ENCODE measurements at places on chromosomes 7 and 10.

DNA sequence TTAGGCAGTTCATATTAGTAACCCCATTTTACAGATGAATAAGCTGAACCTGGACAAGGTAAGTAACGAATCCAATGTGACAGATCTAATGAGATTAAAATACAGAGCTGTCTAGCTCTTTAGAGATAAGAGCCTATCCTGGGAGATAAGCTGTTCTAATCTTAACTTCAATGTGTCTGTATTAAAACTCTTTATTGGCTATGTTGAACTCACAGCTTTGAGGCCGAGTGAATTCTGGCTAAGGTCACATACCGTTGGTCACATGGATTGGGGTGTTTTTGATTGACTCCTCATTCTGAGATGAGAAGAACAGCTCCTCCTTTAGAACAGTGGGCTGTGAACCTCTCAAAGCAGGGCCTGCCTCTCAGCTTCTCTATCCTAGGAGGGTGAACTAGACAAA lies 113.4 kb upstream of the EEPD1 start:
- no peak for DNase-seq

GRCh38 chr10:61472090-61472674 lies 19.0 kb upstream of the TMEM26 start:
- no peak for DNase-seq

DNA sequence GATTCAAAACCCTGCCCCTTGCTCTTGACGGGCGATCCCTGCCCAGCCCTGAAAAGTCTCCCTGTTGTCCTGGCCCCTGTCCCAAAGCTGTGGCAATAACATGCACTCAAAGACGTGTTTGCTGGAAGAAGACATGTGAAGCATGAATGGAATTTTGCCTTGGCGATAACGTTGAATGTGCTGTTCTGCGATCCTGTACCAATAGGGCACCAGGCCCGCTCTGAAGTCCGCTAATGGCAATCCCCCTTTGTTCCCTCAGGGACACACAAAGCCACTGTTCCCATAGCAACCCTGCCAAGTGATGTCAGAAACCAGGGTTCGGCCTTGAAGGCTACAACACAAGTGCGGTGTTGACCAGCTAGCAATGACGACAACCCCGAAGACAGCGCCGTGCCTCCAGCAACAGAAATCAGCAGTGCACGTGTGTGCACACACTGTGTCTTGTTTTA lies 284.6 kb downstream of the KLF6 start:
- DNase-seq = peak; percentile 81

DNA sequence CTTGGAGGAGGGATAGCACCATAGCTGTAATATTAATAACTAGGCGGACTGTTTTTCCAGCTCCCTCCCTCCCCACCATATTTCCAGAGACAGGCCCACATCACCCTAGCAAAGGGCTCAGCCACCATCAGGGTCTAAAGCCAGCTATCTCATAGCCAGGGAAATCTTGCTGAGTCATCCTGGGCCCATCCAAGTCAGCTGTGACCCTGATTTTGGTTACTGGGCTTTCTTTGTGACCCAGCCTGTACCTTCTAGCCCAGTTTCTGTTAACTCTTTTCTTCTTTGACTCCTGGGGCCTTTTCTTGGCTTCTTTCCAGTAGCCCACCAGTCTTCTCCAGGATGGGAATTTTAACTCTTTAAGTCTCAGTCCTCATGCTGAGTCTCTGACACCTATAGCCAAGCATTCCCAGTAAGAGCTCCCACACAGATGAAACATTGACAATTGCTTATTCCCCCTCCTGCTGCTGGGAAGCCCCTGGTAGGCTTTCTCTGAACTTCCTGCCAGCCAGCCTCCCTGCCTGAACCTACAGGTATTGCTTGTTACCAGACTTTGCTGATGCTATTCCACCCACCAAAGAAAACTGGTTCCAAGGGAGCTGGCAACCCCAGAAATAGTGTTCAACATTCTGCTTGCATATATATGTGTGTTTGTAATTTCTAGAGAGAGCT lies 34.8 kb upstream of the ADO start:
- no peak for DNase-seq

GRCh38 chr7:146412781-146413180 lies 296.2 kb downstream of the CNTNAP2 start:
- DNase-seq = no peak

GRCh38 chr7:29806208-29806994 lies at the start of gene WIPF3:
TSS of gene WIPF3 (plus strand) at chr7:29806508. CDS start at chr7:29834725, 28,217 bp downstream.
- DNase-seq = peak; percentile 41

- peak; percentile 25 for DNase-seq
Observed at GRCh38 chr7:12475362-12476063, 71.8 kb upstream of the VWDE start.

DNA sequence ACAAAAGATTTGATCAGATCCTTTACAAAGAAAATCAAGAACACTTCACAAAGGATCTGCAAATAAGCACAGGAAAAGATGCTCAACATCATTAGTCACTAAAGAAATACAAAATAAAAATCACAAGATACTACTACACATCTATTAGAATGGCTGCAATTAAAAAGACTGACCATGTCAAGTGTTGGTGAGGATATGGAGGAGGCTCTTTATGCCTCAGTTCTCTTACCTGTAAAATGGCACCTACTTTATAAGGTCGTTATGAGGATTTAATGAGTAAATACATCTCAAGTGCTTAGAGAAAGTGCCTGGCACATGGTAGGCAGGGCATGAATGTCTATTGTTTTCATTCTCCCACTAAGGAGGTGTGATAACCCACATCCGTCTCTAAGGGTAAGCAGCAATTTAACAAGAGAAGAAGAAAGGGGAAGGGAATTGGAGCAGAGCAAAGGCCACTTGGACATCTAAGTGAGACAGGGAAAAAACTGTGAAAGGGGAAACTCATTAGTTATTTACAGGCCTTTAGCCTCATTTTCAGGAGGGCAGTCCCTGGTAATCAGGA lies 157.5 kb upstream of the NFE2L3 start:
- no peak for DNase-seq

GRCh38 chr7:43905209-43905946 lies 1.0 kb downstream of the URGCP start:
- no peak for DNase-seq

DNA sequence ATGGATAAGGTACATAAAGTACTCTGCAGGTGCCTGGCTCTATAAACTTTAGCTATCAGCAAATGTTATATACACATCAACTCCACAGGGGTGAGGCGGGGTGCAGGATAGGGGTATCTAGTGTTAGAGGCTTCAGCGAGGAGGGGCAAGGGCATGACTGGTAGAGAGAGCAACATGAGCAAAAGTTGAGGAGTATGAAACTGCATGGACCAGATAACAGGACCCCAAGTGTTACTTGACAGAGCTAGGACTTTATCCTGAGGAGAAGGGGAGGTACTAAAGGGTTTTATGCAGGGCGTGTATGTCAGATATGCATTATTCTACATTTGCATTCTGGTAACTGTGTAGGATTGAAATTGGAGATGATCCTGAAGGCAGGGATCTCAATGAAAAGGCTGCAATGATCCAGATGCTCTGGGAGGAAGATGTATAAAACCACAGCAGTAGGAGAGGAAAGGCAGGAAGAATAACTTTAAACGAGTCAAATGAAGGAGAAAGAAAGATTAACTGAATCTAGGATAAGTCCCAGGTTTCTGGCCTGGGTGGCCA lies 109.8 kb upstream of the FAM133B start:
- no peak for DNase-seq

GRCh38 chr10:97785731-97786130 lies 13.9 kb upstream of the SFRP5 start:
- no peak for DNase-seq

- DNase-seq = no peak
Observed at GRCh38 chr7:157679607-157680006, 342.8 kb downstream of the DNAJB6 start.

GRCh38 chr7:21326921-21327320 lies 101.0 kb upstream of the SP4 start:
- DNase-seq = no peak

DNA sequence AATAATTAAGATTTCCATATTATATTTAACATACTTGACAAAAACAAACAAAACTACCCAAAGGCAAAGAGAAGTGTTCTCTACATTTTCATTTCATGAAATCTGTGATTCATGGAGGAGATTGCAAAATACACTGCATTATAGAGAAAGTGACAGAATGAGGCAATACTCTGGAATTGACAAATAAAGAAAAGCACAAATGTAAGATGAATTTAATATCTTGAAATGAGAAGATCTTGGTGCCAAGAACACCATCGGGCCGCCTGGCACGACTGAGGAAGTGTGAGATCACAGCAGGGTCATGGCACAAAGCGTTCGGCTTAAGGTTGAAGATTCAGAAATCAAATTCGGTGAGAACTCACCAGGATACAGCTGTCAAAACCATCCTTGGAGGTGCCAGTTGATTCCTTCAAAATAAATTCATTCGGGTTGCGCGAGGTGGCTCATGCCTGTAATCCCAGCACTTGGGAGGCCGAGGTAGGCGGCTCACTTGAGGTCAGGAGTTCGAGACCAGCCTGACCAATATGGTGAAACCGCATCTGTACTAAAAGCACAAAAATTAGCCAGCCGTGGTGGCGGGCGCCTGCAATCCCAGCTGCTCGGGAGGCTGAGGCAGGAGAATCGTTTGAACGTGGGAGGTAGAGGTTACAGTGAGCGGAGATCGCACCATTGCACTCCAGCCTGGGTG lies 174.0 kb upstream of the PFKP start:
- no peak for DNase-seq

DNA sequence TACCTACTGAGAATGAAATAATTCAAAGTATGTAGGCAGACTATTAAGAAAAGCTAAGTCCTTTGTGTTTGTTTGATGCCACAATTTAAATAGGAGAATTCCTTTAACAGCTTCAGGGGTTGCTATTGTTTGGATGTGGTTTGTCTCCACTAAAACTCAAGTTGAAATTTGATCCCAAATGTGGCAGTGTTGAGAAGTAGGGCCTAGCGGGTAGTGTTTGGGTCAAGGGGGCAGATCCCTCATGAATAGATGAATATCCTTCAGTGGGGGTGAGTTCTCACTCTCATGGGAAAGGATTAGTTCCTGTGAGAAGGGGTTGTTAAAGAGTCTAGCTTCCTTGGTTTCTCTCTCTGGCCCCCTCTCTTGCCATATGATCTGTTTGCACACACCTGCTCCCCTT lies 97.0 kb downstream of the HGF start:
- no peak for DNase-seq

DNA sequence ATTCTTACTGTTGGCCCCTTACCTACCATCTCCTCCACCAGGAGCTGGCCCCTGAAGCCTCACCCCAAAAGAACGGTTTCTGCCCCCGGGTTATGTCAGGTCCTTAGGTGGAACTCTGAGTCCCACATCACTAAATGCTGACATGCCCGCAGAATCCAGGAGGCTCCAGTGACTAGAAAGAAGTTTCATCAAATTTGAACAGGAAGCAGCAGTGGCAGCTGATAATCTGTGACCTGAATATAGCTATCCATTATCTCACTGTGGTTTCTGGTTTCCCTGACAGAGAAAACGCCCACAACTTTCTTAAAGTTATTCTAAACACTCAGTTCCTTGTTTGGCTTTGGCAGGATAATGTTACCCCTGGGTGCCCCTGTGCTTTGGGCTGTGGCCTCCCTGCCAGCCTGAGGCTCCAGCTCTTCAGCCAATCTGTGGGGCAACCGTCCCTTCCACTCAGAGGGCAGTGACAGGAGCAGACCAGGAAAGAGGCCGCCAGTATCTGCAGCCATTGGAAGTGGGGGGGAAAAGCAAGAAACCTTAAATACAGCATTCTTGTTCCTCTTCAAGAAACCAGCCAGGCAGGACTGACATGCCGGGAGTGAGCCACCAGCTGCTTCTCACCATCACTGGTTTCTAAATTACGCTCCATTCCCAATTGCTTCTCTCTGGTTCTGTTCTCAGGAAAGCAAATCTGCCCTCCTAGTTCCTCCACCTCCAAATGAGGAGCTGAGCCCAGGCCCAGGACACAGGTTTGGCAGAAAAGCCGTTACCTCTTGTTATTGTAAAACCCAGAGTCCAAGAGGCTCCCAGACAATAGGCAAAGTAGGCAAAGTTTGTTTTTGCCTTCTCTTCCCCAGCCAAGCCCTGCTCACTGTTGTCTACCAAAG lies 41.2 kb upstream of the VCL start:
- peak; percentile 60 for DNase-seq

DNA sequence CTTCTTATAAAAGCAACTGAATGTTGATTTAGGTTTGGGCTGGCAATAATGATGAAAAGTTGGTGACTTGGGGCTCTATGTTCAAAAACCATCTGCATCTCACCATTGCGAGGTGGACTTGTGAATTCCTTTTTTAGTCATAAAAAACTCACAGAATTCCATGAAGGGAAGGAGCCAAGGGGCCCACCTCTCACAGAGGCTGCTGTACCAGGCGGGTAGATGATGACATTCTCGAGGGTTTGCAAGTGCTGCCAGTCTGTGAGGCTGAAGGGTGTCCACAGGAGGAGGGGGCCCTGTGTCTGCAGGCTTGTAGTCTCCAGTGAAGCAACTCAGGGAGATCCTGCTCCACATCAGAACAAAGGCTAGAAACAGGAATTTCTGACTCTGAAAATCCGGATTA lies 195.5 kb upstream of the ZNF32 start:
- no peak for DNase-seq
